ENCODE measurements at places on chromosomes 16 and 17. TPM values are rescaled to one million over a fixed set of nuclear protein-coding genes. Genes with fewer than 3 reads are reported as not detected.

GRCh38 chr16:4443986-4444385, 18.3 kb downstream of the DNAJA3 start:
- no peak for DNase-seq

DNA sequence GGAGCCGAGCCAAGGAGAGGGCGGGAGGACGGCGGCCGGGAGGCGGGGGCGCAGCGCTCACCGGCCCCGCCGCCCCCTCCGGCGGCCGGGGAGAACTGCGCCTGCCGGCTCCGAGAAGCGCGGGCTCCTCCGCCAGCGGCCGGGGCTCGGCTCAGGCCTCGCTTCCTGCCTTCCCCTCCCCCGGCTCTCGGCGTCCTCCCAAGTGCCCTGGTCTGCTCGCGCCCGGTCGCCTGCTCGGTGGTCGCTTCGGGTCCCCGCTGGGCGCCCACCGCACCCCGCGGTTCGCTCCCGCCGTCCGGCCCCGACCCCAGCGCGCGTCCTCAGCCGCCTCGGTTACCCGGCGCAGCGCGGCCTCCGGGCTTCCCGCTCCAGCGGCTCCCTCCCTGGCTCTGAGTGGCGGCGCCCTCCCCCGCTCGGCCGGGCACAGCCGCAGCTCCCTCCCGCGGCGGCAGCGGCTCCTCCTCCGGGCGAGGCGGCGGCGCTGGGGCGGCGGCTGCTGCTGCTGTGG, 313 bp downstream of the UBTF start:
- DNase-seq = peak; percentile 50

Gene TEX19
- polyA plus RNA-seq = 0.06 TPM

Gene UNK
- 36.5 TPM for polyA plus RNA-seq

Gene TNFRSF17
- not detected for polyA plus RNA-seq

Measured in right renal pelvis (tissue), 4 donors.